ENCODE measurements at places on chromosomes 2 and 18. TPM values are rescaled to one million over a fixed set of nuclear protein-coding genes. Genes with fewer than 3 reads are reported as not detected.

DNA sequence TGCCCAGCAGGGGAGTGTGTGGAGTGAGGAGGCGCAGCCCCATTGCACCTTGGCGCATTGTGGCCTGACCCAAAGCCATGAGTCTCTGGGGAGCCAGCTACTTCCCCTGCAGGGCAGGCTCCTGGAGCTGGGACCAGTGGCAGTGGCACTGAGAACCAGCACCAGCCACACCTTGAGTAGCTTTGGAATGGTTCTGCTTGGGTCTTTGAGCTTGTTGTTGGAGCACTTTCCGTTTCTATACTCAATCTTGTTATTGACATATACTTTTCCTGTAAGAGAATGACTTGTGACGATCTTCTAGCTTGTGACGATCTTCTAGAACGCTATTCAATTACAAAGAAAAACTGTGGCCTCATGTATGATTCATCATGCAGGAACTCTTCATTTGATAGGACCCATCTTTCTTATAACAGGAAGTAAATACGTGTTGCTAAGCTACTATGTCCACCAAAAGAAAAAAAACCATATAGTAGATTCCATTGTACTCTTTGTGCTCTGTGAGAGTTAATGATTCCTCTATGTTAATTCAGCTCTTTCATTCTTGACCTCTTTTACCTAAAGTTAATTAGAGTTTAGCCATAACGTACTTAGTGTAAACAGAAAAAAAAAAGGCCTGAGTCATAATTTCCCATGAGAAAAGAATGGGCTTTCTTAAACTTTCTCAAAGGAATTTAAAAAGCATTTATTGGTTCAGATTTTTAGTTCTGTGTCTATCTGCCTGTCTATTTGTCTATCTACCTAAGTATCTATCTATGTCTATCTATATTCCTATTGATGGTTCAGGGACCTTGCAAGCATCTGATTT is 113.1 kb downstream of the GATA6 start:
- no peak for DNase-seq

DNA sequence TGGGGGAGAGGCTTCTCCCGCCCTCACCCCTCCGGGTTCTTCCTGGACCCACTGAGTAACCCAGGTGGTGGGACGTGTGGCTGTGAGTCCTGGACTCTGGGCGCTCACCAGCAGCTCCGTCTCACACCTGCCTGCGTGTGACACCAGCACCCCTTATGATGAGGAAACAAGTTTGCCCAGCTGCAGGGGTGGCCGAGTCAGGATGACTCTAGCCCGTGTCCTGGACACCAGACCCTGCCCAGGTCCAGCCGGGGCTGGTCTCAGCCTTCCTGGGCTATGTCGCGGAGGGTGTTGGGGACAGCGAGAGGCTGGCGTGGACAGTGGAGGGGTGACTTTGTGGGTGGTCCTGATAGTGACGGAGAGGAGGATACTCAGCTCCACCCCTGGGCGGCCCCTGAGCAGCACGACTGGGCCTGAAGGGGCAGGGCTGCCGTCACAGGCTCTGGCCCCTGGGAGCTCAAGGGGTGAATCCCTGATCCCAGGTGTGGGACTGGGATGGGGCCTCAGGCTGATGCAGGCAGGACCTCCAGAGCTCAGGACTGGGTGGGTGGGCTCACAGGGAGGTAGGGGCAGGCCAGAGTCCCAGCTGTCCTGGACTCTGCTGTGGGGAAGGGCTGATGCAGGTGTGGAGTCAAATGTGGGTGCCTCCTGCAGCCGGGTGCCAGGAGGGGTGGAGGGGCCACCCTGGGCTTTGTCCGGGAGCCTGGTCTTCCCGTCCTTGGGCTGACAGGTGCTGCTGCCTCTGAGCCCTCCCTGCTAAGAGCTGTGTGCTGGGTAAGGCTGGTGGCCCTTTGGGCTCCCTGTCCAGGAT is 3.7 kb downstream of the GPR35 start:
- DNase-seq = no peak

GRCh38 chr2:189514104-189514503 is 66.5 kb downstream of the SLC40A1 start:
- DNase-seq = no peak

- no peak for DNase-seq
These were observed 144.6 kb upstream of the EPHA4 start for GRCh38 chr2:221716426-221717303.

- DNase-seq = peak; percentile 17
These were observed 31.6 kb upstream of the NCK2 start for GRCh38 chr2:105712981-105713596.

DNA sequence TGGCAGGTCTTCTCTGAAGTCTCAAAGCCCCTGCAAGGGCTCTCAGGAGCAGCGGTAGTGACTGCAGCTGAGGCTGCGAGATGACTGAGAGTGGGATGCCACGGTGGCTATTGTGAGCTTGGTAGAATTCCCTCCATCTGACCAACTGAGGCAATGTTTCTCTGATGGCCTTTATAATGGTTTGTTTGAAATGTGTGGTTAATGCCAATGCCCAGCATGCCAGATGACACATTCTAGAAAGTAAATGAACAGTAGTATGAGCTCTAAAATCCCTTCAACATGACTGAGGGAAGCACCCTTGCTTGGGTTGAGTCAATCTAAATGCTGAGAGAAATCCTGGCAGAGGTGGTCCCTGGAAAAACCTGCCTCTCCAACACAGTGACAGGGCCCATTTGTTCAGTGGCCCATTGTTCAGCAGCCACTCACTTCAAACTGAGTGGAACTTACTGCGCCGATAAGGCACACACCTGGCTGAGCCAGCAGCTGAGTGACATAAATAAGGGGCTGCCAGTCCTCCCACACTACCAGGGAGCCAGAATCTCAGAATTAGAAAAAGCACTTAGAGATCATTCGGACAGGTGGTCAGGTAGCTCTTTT is 31.7 kb downstream of the SULT1C2 start:
- DNase-seq = no peak

DNA sequence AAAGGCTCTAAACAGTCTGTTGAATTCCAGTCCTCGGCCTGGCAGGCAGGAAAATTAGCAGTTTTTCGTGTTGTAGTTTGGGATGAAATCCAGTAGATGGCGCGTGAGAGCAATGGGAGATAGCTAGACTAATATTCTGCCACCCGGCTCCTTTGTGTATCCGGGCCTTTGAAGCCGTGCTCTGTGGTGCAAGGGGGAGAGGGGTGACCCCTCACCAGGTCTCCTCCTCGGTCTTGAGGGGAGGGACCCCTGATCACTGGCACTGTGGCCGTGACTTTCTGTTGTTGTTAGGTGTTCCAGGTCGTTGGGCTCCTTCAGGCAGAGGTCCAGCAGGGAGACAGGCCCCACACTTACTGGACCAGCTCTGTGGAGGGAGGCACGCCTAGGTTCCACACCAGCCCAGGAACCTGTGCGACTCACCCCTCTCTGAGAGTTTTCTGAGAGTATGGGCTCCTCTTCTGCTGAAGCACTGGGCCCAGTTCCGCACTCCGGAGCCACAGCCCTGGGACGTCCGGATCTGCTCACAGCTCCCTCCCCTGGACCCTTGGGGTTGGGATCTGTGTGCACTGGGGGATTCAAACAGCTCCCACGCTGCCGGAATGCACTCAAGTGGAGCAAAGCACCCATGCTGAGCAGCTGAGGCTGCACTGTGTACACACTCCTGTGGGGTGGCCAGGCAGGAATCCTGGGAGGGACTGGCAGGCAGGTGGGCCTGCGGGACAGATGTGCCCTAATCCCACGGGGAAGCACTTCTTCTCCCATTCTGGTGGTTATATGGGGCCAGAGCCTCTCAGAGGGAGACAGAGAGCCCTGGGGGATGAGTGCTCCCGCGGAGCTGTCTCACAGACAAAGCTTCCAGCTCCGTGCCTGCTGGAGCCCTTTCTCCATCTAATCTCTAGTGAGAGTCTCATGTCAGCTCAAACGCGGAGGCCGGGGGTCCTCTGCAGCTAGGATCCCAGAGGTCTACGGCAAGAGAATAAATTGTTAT is 8.8 kb downstream of the GKN2 start:
- peak; percentile 92 for DNase-seq

GRCh38 chr18:60599267-60599666 is 226.7 kb upstream of the MC4R start:
- DNase-seq = no peak

- no peak for DNase-seq
These were observed 243.1 kb upstream of the PXDN start for GRCh38 chr2:1987379-1987778.

- DNase-seq = no peak
These were observed 246.4 kb downstream of the PRKCE start for GRCh38 chr2:45897842-45898241.

DNA sequence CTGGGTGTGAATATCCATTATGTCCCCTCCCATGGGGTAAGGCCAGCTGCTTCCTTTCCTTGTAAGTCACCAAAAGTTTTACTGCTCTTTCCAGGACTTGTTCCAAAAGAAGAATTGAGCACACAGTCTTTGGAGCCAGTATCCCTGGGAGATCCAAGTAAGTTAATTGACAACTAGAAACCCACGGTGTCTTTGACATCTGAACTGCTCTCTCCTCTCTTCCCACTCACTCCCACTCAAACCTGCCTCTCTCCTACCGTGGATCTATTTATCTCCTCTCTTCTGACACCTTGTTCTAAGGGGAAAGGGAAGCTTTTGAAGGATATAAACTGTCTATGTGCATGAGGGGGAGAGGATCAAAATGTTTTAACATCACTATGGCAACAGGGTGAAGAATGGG is 86.7 kb downstream of the VIT start:
- DNase-seq = no peak

DNA sequence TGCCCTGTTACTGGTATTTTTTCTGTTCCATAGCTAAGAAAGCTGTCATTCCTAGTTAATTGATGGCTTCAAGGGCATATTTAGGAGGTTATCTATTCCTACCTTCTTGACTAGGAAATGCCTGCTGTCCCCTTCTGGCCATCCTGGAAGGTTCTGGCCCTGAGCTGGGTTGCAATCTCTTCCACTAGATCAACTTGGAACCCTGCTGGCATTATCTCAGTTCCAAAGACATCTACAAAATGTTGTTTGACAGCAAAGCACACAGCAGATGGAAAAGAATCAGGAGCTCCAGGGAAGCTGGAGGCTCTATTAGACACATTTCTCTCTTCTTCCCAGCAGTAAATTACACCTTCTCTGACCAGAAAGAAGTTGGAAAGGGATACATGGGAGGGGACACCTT is 192.1 kb downstream of the ARHGAP28 start:
- no peak for DNase-seq

GRCh38 chr2:1173528-1173927 is 222.9 kb downstream of the SNTG2 start:
- DNase-seq = no peak

DNA sequence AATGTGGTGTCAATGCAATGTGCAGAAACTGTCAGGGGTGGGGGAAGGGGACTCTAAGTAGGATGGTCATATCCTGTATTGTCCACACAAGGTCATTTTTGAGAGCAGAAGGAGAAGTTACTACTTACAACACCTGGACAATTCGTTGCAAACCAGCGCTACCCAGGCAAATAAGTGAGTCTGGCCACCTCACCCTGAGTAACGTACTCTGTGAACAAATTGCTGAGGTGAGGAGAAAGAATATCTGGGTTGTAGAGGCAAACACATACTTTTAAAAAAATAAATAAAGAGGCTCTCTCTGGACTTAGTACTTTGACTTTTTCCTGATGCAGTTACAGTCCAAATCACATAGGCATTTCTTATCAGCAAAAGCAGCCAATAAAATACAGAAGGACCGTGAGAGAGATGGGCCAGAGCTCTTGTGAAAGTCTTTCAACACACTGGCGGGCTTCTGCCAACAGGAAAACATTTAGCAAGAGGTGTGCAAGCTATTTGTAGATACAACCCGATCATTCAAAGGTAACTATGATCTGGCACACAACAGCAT is 268.2 kb upstream of the ID2 start:
- no peak for DNase-seq

- no peak for DNase-seq
These were observed 499.8 kb downstream of the PID1 start for GRCh38 chr2:228771315-228771714.

GRCh38 chr18:23058746-23059415 is 76.4 kb upstream of the CABLES1 start:
- no peak for DNase-seq

- DNase-seq = no peak
These were observed 411.2 kb upstream of the PIK3C3 start for GRCh38 chr18:41543815-41544214.

- no peak for DNase-seq
These were observed 84.3 kb downstream of the FANCL start for GRCh38 chr2:58156780-58157179.

- DNase-seq = peak; percentile 17
These were observed 600.0 kb upstream of the SLC39A10 start for GRCh38 chr2:195057001-195057400.

DNA sequence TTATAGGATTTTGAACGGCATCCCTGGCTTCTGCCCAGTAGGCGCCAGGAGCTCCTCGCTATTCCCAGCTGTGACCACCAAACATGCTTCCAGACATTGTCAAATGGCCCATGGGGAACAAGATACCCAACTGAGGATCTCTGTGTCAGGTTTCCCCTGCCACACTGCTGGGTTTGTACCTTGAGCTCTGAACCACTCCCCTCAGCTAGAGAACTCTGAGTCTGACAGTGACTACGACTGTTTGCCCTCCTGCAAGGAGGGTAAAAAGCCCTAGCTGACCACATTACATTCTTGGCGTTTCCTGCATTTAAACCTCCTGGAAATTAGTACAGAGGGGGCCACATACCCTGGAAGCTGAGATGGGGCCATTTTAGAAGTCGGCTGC is 12.4 kb downstream of the LRRFIP1 start:
- no peak for DNase-seq

DNA sequence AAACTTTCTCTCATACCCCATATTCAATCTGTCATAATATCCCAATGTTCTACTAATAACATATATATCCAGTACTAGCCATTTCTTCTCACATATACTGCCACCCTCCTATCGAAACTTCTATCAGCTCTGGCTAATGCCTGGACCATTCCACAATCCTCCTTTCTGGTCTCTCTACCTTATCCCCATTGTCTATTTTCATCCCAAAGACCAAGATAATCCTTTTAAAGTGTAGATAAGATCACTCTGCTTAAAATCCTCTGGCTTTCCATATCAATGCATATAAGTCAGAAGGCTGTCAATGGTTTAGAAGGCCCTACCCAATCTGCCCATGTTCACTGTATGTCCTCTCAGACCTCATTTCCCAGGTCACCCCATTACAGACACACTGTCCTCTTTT is 229.6 kb downstream of the ZEB2 start:
- no peak for DNase-seq

The CHST9 gene
- total RNA-seq = 9.2 TPM

The DPY30 gene
- total RNA-seq = 148 TPM

The CXCR4 gene
- 164 TPM for total RNA-seq

The PCARE gene
- total RNA-seq = 0.02 TPM

The SNED1 gene
- total RNA-seq = 22.3 TPM

The HMSD gene
- not detected for total RNA-seq

The ITGA6 gene
- total RNA-seq = 52.3 TPM

The SCYGR4 gene
- total RNA-seq = not detected

Data from SJCRH30 (cell line).